ENCODE measurements at places on chromosomes 16 and 17. TPM values are rescaled to one million over a fixed set of nuclear protein-coding genes. Genes with fewer than 3 reads are reported as not detected.

DNA sequence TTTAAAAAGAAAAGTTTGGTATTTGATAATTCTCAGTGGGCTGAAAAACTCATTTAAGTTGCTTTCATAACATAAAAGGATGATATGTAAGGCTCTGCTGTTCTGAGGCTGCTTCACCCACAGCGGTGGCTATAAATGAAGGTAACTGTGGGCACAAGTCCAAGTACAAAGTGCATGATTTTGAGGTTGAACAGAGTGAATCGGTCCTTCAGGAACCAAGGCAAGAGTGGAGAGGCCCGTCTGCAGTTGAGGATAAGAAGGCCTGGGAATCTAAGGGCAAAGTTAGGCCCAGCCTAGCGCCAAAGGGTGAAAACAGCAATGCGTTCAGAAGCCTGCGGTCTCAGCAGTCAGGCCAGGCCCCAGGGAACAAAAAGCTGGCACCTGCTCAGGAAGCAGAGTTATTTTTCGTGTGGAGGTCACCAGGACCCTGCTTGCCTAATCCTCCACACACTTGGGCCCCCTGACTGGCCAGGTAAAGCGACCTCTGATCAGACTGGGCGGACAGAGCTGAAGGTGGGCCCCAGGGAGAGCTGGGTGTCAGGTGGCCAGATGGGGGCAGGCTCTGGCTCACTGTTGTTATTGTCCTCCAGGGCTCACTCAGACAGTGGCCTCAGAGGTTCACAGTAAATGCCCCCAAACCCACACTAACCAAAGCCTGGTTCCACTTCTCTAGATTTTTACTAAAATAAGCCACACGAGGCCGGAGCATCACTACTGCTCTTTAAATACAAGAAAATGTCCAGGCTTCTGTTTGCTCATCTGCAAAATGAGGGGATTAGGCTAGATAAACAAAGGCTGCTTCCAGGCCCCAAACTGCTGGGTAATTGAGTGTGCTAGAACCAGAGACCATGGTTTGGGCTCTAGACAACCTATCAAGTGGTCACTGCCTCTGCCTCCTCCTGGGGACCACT, 46.5 kb downstream of the TEX2 start:
- no peak overlapping the region for H3K4me3 ChIP-seq
- peaks cover 7% of the 10 kb centered on the region for H3K4me1 ChIP-seq
- DNase-seq: no peak

DNA sequence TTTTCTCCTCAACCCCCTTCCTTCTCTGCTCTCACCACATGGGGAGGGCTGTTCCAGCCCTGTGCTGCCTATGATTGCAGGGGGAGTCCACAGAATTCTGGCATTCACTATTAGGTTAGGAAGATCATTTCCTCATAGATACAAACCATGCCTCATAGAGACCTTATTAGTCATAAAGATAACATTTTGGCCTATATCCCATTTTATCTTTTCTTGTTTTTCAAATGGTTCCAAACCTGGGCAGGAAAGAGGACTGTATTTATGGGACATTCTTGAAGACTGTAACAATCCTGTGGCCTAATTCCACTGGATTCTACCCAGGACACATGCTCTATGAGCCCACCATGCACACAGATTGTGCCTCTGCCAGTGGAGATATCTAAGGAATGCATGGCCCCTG, 51.7 kb downstream of the ASIC2 start:
- H3K4me3 ChIP-seq: no peak overlapping the region
- no peak for DNase-seq
- no peak overlapping the region for H3K27ac ChIP-seq
- no peaks in the 10 kb centered on the region for H3K4me1 ChIP-seq
- H3K36me3 ChIP-seq: no peaks in the 10 kb centered on the region

DNA sequence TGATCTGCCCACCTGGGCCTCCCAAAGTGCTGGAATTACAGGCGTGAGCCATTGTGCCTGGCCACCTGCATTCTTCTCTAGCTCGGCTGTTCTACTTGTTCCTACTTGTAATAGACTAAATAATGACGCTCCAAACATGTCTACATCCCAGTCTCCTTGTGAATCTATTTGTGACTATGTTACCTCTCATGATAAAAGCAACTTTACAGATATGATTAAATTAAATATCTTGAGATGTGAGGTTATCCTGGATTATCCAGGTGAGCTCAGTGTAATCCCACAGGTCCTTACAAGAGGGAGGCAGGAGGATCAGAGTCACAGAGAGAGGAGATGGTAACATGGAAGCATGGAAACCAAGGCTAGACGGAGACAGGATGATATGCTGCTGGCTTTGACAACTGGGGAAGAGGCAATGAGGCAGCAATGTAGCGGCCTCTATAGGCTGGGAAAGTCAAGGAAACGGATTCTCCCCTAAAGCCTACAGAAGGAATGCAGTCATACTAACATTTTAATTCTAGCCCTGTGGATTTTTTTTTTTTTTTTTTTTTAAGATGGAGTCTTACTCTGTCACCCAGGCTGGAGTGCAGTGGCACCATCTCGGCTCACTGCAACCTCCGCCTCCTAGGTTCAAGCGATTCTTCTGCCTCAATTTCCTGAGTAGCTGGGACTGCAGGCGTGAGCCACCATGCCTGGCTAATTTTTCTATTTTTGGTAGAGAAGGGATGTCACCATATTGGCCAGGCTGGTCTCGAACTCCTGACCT, 5.0 kb upstream of the LASP1 start:
- no peaks in the 10 kb centered on the region for H3K4me1 ChIP-seq
- H3K36me3 ChIP-seq: no peaks in the 10 kb centered on the region
- DNase-seq: no peak
- no peaks in the 10 kb centered on the region for H3K27me3 ChIP-seq

The EVI2A gene
- total RNA-seq: 8.8 TPM

The HES7 gene
- not detected for total RNA-seq

The ARHGAP27 gene
- total RNA-seq: 17.6 TPM

The CLN3 gene
- 38.7 TPM for total RNA-seq

Measured in breast epithelium (tissue), 4 donors.